Stimulated activated CD4-positive, alpha-beta T cell treated with anti-CD3 and anti-CD28 coated beads, Interleukin-4, amount 100 ng/mL, for 24 hours (primary cell): ENCODE measurements at places on chromosomes 2 and 18.

DNA sequence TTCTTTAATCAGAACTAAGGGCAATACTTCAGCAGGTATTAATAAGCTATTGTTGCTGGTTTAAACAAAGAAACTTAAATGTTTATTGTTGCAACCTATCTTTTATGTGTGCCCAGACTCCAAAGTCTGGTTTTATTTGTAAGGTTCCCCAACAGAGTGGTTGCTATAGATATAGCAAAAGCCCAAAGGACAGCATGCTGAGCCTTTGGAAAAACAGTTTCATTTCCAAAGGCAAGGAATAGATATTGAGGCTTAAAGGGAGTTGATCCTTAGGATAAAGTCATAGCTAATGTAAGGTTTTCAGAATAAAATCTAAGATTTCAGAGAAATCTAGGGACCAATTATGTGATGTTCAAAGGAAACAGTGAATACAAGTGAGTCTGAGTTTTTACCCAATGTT is 413.2 kb upstream of the SLC14A2 start:
- DNase-seq = no peak

- no peak for DNase-seq
Observed at GRCh38 chr2:171149986-171150693, 10.6 kb downstream of the TLK1 start.

GRCh38 chr2:151668737-151669136 is 65.5 kb downstream of the NEB start:
- DNase-seq = no peak

DNA sequence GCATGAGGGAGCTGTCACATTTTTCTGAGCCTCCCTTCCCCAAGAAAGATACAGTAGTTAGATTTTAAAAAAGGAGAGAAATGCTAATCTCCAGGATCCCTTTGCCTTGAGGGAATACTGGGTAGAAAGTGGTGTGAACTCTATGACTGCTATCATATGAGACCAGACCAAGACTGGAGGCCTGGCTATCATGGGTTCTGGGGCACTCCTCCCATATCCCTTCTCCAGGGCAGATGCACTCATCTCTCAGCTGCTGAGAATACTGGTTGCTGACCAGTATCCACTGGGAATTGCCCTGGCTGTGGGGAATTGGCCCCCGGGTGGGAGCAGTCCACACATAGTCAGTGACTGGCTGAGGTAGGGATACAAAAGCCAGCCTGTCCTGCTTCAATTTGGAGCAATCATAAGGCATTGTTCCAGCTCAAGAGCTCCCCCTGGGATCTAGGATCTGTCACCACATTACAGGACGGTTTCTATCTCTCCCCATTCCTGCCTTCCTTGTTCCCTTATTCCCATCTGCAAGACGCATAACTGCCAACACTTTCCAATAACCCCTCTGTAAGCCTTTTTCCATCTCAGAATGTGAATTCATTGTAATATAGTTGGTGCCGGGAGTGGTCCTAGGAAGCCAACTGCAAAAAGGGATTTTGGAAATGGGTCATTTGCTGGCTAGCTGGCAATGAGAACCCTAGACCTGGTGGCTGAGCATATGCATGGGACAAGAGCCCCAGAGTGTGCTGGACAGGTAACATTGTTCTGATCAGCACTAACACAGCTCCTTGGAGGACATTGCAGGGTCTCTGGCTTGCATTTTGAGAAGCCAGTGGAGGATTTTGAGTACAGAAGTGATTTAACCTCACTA is 35.4 kb upstream of the REEP1 start:
- DNase-seq = no peak

DNA sequence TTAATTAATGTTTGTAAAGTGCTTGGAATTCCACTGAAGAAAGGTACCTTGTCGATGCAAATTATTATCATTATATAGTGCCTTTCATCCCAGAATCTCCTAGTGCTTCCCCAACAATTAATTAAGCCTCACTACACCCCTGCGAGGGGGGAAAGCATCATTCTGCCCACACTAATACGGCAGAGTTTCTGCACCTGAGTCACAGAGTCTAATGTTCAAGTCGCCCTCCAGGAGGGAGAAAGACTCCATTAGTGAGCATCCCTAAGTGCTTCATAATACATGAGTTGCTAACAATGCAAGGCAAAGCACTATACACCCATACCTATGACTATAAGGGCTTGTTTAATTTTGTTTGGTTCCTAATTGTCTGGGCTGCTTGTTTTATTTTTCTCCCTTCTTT is 25.4 kb upstream of the NRP2 start:
- DNase-seq = no peak

GRCh38 chr2:99554238-99554637 is 64.4 kb upstream of the REV1 start:
- no peak for DNase-seq

- no peak for DNase-seq
Observed at GRCh38 chr2:167955264-167955906, 292.0 kb downstream of the STK39 start.

GRCh38 chr18:70086085-70086484 is 119.4 kb downstream of the RTTN start:
- DNase-seq = no peak

- no peak for DNase-seq
Observed at GRCh38 chr2:183579686-183580085, 455.4 kb downstream of the NUP35 start.

GRCh38 chr2:181366675-181367175 is 90.5 kb upstream of the ITGA4 start:
- DNase-seq = no peak

DNA sequence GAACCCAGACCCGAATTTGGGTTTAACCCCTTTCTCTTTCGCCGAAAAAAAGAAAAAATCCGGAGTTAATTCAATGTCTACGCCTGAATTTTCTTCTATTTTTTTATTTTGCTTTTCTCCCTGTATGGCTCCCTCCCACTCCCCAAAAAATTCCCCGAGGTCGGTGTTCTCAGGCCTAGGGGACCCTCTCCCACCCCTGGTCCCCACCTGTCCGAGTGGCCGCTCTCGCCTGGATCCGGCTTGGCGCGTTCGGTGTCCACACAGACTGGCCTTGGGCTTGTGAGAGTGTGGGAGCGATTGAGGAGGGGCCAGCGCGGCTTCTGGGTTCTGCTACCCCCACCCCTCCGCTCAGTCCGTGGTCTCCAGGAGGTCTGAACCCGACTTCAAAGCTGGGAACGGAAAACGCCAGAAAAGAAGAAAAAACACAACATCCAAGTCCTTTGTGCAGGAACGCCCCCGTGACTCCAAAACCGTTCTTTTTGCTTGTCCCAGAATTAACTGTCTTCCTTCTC is 5.7 kb upstream of the EN1 start:
- no peak for DNase-seq

DNA sequence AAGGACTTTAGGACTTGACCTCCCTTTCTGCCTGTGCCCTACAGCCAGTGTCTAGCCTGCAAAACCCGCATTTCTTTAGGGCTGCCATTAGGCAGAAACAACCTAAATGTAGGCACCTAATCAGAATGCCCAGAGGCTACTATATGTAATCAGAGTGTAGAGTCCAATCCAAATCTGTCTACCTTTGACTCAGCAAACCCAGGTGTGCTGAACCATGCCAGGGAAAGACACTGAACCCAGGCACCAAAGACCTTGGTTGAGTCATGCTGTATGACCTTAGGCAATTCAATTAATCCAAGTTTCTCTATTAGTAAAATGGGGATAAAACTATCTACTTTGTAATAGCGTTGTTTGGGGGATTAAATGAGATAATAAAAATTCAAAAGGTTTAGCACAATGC is 20.7 kb downstream of the CAPN14 start:
- no peak for DNase-seq

DNA sequence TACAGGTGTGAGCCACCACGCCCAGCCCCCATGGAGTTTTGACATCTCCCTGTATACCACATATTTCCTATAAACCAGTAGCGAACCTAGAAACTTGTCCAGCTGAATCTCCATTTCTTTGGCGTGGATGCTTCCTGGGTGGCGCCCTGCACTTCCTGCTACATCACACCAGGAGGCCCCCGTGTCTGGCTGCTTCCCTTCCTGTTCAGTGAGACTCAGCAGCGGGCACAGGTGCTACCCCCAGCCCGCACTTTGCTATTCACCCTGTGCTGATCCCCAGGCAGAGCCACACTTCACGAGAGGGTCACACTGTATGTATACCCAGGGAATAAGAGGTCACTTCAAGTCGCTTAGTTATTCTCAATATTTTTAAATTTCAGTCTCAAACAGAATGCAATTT is 35.0 kb downstream of the CYP27C1 start:
- no peak for DNase-seq

- peak; percentile 74 for DNase-seq
Observed at GRCh38 chr18:45910405-45911023, 56.6 kb downstream of the EPG5 start.

GRCh38 chr2:195709901-195710806 is 53.1 kb downstream of the SLC39A10 start:
- no peak for DNase-seq

DNA sequence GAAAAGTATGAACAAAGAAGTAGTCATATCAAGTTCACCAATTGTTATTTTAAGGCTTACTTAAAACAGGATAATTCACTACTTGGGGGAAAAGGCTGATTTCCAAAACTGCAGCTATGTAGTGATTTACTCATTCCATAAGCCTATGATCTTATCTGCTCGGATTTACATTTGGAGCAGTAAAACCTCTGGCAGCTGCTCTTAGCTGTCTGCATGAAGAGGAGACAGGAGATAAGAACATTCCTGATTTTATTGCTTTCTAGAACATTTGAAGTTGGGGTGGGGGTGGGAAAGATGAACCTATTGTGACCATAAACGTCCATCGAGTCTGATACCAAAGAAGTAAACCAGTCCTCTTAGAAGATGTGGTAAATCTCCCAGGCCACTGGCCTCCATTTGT is 120.9 kb downstream of the MMADHC start:
- DNase-seq = no peak

GRCh38 chr2:96533292-96534073 is 3.1 kb upstream of the ARID5A start:
- no peak for DNase-seq

GRCh38 chr2:183416753-183417152 is 292.5 kb downstream of the NUP35 start:
- no peak for DNase-seq

- no peak for DNase-seq
Observed at GRCh38 chr2:47230418-47230817, 75.3 kb upstream of the STPG4 start.

GRCh38 chr2:138239902-138240491 is 261.6 kb upstream of the SPOPL start:
- no peak for DNase-seq

GRCh38 chr2:233256048-233256447 is 4.6 kb downstream of the ATG16L1 start:
- no peak for DNase-seq

GRCh38 chr2:17877811-17878280 is 621 bp upstream of the KCNS3 start:
- DNase-seq = no peak

DNA sequence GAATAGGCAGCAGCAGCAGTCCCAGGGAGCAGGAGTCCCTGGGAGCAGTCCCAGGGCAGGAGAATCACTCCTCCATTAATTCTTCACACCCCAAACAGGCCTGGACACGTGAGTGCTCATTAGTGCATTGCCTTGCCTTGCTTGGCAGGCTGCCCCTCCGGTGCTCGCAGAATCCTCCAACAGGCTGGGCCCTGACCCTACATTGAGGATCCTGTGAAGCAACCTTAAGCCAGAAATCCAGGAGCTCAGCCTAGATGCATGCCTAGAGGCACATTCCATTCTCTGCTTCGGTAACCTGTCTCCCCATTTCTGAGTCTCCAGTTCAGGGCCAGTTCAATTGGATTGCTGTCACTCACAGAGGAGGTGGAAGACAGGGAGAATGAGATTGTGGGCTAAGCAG is 97.4 kb upstream of the LRATD1 start:
- no peak for DNase-seq

- no peak for DNase-seq
Observed at GRCh38 chr2:231531466-231531865, 1.2 kb upstream of the NMUR1 start.

GRCh38 chr2:219650426-219651248 is 23.2 kb downstream of the SLC4A3 start:
- DNase-seq = no peak

DNA sequence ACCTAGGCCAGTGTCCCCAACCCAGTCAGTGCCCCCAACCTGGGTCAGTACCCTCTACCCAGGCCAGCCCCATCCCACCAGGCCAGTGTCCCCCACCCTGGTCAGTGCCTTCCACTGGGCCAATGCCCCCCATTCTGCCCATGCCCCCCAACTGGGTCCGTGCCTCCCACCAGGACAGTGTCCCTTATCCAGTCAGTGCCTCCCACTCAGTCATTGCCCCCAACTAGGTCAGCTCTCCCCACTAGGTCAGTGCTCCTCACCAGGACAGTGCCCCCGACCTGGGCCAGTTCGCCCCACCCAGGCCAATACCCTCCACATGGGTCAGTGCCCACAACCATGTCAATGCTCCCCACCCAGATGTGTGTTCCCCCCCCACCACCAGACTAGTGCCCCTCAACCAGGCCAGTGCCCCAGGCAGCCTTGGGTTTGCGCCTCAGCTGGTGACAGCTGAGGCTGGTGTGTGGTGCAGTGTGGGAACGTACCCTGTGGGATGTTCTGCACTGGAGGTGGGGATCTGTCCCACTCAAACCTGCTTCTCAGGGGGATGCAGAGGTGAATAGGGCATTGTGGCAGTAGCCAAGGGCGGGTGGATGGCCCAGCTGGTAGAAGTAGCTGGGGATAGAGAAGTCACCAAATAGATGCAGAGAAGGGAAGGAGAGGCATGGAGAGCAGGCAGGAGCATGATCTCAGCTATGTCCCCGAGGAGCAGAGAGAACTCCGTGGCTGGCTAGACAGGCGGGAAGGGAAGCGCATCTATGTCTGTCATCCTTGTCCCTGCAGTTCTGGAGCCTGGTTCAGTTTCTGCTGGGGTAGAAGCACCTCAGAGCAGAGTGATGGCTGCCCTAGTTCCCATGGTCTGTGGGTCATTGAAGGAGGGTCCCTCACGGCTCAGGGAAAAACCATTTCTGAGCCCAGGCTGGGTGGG is 168.8 kb downstream of the SH3RF3 start:
- no peak for DNase-seq

GRCh38 chr18:77059294-77059916 is 73.2 kb downstream of the MBP start:
- peak; percentile 54 for DNase-seq

DNA sequence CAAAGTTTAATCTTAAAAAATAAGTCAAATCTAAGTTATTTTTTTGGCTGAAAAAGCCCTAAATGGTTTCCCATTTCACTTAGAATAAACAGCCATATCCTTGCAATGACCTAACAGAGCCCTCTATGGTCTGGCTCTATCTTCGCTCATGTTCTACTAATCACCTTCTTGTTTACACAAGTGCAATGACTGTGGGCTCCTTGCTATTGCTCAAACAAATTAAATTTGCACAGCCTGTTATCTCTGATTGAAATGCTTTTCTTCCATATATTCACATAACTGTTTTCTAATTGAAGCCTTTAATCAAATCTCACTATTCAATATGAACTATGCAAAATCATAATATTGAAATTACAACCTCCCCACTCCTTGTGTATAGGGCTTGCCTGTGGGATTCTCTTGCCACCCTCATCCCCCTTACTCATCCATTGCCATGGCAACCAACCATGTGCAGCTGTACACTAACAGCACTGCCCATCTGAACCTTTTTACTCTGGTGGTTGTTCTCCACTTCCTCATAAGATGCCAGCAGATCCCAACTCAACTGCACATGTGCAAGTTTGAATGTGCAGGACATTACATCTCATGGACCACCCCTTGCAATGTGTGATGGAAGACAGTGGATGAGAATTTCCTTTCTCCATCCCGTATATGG is 1083.2 kb downstream of the SOCS6 start:
- no peak for DNase-seq
